ENCODE measurements at places on chromosomes 3 and 15. TPM values are rescaled to one million over a fixed set of nuclear protein-coding genes. Genes with fewer than 3 reads are reported as not detected.

The CCDC14 gene
- 47.3 TPM for total RNA-seq

The COL6A5 gene
- 0.08 TPM for total RNA-seq

The FETUB gene
- 5.7 TPM for total RNA-seq

The LINGO1 gene
- total RNA-seq, result 3.3 TPM

The TEX55 gene
- not detected for total RNA-seq

The CHRNA3 gene
- 2.3 TPM for total RNA-seq

The ARNT2 gene
- total RNA-seq, result 5.3 TPM

The ALPK3 gene
- total RNA-seq, result 25.9 TPM

The CYP1A2 gene
- not detected for total RNA-seq

The RTP1 gene
- not detected for total RNA-seq

The UROC1 gene
- 4.2 TPM for total RNA-seq

The ATP11B gene
- total RNA-seq, result 57.2 TPM

The TLE3 gene
- 18.0 TPM for total RNA-seq

The HDC gene
- 0.44 TPM for total RNA-seq

The MCF2L2 gene
- 0.40 TPM for total RNA-seq

The MESP2 gene
- 1.2 TPM for total RNA-seq

The CAMKV gene
- total RNA-seq, result 3.5 TPM

Measured in hepatocyte (in vitro differentiated cells).